ENCODE measurements at places on chromosomes 13 and 19.

DNA sequence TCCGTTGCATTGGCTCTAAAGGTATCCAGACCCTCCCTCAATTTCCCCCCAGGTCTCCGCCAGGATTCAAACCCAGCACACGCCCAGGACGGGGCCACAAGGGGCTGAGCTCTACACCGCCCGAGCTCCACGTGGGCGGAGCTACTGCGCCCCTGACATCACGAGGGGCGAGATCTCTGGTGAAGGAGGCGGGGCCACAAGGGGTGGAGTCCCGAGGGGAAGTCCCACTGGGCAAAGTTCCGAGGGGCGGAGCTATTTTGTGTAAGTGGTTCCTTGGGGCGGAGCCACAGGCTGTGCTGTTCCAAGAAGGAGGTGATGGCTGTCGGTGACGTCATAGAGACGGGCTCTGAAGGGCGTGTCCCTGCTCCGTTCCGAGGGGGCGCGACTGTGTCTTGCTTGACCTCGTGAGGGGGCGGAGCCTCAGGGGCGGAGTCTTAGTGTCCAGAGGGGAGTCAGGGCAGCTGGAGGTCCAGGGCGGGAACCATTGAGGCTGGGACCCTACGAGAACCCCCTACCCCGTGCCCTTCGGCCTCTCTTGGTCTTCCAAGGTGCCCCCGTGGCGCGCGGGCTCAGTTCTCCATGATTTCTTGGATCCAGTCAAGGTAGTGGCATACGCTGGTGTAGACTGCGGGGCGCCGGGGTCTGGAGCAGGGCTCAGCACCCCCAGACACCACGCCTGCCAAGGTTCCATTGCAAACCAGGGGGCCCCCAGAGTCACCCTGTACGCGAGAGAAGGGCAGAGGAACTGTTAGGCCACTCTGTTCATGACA, 1.3 kb upstream of the KLK8 start:
- no peak for DNase-seq

- no peak for DNase-seq
These were observed 35.6 kb downstream of the TNFRSF19 start for GRCh38 chr13:23605831-23606230.

- DNase-seq: no peak
These were observed 1448.0 kb upstream of the MIR17HG start for GRCh38 chr13:89899302-89900103.

DNA sequence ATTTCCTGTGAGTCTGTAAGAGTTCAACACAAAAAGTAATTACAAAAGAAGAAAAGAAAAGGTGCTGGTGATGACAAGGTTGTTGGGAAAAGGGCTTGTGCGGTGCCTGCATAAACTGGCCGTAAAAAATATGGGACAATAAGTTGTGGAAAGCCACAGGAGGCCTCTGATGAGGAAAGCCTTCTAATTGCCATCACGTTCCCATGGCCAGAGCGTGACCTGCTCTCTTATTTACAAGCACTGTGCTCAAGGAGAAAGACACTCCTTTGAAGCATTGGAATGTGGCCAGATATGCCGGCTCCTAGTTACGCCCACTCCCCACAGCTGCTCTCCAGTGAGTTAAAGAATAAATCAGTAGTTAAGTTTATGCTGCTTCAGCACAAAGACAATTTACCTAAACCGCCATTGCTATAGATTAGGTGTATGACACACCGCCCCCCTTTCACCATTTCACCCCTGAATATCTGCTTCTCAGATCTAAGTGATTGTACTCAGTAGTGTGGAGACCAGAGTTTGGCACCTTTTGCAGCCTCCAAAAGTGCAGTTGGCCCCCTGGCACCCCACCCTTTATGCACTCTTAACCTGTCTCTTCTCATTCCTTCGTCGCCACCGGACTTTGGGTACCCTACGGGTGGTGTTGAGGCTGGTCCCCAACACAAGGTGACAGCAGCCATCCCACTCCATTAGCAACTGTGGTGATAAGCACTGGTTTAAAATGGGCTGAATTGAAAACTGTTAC, 8.1 kb upstream of the PGLYRP1 start:
- no peak for DNase-seq

DNA sequence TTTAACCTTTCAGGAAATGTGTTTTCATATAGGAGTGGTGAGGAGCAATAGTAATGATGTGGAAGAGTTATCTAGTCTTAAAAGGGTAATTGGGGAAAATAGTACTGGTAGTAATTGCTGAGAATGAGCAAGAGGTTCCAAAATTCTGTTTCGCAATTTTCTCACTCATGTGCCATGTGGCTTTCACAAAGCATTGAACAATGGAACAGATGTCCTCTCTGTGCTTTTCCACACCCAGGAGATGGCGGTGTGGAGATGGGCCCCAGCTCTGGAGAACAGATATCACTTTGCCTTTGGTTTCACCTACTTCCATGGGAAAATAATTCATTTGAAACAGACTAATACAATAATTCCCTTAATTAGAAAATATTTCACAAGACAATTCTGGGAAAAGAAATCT, 170.0 kb upstream of the SLC10A2 start:
- no peak for DNase-seq

GRCh38 chr13:108437496-108437895, 168.0 kb downstream of the TNFSF13B start:
- DNase-seq: no peak

DNA sequence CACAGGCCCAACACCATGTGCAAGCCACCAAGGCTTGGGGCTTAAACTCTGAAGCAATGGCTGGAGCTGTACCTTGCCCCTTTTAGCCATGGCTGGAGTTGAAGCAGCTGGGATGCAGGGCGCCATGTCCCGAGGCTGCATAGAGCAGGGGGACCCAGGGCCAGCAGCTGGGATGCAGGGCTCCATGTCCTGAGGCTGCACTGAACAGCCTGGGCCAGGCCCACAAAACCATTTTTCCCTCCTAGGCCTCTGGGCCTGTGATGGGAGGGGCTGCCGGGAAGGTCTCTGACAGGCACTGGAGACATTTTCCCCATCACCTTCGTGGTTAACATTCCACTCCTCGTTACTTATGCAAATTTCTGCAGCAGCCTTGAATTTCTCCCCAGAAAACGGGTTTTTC, 10.8 kb downstream of the TRAPPC2B start:
- no peak for DNase-seq

- DNase-seq: no peak
These were observed 118.0 kb downstream of the TSHZ3 start for GRCh38 chr19:31231237-31231636.

DNA sequence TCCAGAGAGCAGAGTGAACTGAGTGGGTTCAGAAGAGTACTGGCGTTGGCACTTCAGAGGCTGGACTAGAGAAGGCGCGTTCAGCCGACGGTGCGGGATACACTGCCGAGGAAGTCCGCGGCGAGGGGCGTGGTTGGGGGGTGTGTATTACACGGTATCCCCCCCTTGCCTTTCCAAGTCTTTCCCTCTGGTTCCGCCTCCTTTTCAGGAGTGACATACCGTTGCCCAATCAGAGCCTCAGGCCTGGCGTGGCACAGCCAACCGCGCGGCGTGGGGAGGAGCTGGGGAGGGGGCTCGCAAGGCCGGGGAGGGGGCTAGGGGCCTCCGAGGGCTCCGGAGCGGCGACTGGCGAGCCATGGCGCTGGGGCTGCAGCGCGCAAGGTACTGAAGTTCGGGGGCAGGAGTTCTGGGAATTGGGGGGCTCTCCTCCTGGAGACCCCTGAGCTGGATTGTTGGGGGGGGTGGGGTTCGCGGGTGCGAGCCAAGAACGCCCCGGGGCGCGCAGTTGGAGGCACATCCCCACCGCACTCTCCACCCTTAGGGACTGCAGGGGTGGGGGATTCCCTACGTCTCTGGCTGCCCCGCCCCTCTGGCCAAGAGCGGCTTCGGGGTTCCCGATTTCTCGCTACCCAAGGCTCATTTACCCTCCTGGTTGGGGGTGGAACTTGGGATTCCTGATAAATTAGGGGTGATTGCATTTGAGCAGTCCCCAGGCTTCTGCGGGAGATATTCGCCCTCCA, at the start of gene HIF3A:
Gene HIF3A, plus strand, starts transcription at position 321 of the 740 bp plus-strand sequence. Its CDS starts 35 bp downstream, at position 356.
- DNase-seq: no peak

DNA sequence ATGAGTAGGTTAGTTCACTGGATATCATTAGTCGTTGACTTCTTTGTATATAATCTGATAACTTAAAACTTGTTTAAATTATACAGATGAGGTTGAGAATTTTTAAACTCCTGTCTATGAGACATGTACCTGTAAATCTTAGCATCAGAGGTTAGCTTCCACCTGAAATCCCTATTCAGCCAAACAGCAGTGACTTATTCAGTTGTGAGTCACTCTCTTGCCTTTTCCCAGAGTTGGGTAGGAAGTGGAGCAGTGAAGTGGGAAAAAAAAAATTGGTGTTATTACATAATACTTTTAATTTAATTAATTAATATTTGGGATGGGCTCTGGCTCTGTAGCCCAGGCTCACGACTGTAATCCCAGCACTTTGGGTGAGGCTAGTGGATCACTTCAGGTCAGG, 32.9 kb downstream of the ZNF701 start:
- DNase-seq: no peak

DNA sequence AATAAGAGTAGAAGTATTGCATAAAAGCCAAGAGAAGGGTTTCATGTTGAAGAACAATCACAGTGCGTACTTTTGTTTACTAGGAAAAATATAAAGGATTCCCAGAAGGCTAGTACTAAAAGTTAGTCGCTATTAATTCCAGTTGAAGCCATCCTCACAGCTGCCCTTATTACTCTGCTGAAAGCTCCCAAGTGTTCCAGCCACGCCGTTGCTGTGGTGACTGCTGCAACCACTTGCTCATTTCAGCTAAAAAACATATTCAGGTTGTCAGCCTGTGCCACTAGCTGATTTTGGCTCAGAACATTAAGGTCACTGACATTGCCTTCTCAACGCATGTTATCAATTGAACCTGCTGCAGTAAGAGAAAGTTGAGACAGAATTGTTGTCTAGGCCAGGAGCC, 87.1 kb upstream of the FNDC3A start:
- DNase-seq: no peak

GRCh38 chr19:40506099-40506498, 39.3 kb downstream of the SPTBN4 start:
- DNase-seq: no peak

GRCh38 chr19:19138109-19138981, at the start of gene TMEM161A:
Gene TMEM161A (minus strand): TSS chr19:19138478. CDS start chr19:19138428, 50 bp downstream.
- DNase-seq: peak; percentile 92

DNA sequence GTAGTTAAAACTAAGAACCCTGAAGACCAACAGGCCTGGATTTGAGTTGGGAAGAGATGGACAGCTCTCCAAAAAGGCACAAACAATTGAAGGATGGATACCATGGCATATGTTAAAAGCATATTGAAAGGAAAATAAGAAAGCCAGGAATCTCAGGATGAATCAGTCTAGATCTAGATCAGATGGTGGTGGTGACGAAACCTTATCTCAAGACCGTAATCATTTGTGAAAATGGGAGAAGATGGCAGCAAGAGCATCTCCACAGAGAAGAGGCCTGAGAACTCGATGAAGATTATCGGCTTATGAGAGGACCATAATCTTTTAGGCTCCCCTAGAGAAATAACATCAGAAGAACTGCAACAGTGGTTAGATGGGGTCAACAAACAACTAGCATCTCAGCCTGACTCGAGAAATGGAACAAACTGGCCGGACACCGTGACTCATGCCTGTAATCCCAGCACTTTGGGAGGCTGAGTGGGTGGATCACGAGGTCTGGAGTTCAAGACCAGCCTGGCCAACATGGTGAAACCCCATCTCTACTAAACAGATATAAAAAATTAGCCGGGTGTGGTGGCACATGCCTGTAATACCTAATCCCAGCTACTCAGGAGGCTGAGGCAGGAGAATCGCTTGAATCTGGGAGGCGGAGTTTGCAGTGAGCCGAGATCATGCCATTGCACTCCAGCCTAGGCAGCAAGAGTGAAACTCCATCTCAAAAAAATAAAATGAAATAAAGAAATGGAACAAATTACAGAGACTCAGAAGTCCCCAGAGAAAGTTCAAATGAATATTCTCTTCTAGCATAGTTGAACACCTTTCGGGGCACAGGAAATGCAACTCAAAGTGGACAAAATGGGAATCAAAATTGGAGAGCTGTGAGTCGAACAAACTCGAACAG, 47.6 kb downstream of the FOXO1 start:
- DNase-seq: no peak

GRCh38 chr19:45011959-45012358, 10.7 kb downstream of the RELB start:
- DNase-seq: no peak

- no peak for DNase-seq
These were observed 621.1 kb upstream of the KLHL1 start for GRCh38 chr13:70729369-70729768.

DNA sequence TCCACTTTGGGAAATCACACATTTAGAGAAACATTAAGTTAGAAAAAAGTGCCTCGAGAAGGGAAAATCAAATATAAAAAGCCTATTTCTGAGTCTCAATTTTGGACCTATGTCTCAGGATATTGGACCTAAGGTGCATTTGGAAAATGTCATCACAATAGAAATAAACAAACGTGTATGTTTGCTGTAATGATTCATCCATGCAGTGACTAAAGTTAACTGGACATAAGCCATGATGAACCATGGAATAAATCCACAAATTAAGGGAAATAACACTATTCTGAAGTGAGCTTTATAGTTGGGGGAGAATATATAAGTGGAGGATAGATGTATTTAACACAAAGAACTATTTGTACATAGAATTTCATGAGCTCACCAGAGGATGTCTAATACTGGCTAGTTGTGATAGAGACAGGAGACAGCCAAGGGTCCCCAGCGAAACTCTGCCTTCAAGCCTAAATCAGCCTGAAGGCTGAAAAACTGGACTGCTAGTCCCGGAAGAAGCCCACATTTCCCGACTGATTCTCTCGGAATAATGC, 963.3 kb upstream of the SPRY2 start:
- DNase-seq: no peak

DNA sequence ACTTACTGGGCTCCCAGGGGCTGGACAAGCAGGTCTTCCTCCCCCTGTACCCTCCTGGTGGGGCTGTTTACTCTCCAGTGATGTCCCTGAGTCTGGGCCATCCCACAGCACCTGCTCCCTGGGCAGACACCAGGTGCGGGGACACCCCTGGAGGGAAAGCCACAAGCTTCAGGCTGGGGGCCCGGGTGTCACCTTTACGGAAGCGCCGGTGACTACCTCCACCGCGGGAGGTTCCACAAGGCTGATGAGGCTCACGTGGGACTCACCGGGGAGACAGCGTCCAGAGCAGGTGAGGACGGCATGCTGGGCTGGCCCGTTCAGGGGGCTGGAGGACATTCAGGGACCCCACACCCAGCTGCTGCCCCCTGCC, 24.9 kb downstream of the NFILZ start:
- DNase-seq: peak; percentile 16

GRCh38 chr19:15452111-15453047, 2.6 kb upstream of the WIZ start:
- no peak for DNase-seq

All from activated CD4-positive, alpha-beta T cell treated with anti-CD3 and anti-CD28 coated beads for 1 hour (primary cell).